CD4-positive, alpha-beta T cell treated with Interleukin-17A for 4 hours (primary cell): ENCODE measurements at places on chromosomes 12 and 14.

DNA sequence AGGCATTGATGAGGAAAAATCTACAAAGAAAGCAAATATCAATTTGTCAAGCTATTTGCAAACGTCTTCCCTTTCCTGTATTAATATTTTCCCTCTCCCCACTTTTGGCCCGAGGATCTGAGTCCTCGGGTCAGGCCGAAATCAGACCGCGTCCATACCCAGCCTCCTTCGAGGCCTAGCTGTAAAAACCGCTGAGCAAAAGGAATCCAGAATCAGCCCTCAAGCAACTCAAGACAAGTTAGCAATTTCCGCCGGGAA lies 353 bp upstream of the MAPK1IP1L start:
- no peak for DNase-seq

DNA sequence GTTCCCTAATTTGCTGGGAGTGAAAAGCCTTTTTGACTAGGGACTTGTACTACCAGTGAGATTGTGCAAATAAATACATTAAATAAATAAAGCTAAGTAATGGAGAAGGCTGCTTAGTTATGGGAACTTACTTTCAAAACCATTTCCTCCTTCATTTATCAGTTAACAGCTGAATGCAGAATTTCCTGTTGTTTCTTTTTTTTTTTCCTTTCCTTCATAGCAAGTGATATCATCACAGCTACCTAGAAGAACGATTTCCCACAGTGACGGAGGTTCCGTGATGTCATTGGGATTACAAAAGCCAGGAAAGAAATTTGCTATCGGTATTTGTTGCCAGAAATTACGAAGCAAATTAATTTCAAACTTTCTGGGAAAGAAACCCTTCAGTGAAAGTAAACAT lies 42.1 kb upstream of the SOCS2 start:
- DNase-seq: no peak

- DNase-seq: peak; percentile 69
These were observed 18.9 kb downstream of the PYROXD1 start for GRCh38 chr12:21456291-21456780.

GRCh38 chr12:89073027-89073398 lies 279.3 kb downstream of the DUSP6 start:
- no peak for DNase-seq

DNA sequence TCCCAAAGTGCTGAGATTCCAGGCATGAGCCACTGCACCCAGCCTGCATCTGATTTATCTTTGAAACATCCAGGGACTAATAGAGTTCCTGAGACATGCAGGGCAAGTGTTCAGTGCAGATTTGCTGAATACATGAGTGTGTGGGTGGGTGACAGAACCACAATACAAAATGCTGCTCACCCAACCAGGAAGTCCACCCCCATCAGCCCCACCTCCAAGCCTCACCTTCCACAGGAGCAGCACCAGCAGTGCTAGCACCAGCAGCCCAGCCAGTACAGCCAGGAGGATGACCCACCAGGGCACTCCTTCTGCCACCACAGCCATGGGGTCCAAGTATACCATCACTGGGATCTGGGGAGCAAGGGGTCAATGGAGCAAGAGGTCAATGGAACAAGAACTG lies 20.0 kb downstream of the ITGA7 start:
- no peak for DNase-seq

DNA sequence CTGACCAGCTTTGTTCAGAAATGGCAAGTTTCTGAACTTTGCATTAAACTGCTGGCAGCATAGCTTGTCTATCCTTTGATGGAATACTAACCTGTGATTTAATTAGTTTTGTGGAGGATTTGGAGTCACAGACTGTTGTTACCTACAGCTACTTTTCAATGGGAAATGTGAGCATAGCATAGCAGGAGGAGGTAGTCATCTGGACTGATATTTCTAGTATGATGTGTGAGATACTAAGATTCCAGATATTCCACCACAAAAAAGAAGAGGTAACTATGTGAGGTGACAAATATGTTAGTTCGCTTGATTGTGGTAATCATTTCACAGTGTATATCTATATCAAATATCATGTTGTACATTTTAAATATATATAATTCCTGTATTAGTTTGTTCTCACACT lies 833.0 kb downstream of the SLC6A15 start:
- no peak for DNase-seq

GRCh38 chr12:26937863-26938700 lies at the start of the genes FGFR1OP2 and INTS13:
Gene FGFR1OP2, plus strand, starts transcription at chr12:26938470. Its CDS starts 15,689 bp downstream, at chr12:26954159.
Gene INTS13, minus strand, starts transcription at chr12:26937981. Its CDS starts 1,178 bp downstream, at chr12:26936803.
- DNase-seq: peak; percentile 97

- peak; percentile 56 for DNase-seq
These were observed 19.3 kb upstream of the KRT7 start for GRCh38 chr12:52213564-52214420.

GRCh38 chr14:90891326-90891725 lies 75.1 kb upstream of the TTC7B start:
- DNase-seq: no peak

DNA sequence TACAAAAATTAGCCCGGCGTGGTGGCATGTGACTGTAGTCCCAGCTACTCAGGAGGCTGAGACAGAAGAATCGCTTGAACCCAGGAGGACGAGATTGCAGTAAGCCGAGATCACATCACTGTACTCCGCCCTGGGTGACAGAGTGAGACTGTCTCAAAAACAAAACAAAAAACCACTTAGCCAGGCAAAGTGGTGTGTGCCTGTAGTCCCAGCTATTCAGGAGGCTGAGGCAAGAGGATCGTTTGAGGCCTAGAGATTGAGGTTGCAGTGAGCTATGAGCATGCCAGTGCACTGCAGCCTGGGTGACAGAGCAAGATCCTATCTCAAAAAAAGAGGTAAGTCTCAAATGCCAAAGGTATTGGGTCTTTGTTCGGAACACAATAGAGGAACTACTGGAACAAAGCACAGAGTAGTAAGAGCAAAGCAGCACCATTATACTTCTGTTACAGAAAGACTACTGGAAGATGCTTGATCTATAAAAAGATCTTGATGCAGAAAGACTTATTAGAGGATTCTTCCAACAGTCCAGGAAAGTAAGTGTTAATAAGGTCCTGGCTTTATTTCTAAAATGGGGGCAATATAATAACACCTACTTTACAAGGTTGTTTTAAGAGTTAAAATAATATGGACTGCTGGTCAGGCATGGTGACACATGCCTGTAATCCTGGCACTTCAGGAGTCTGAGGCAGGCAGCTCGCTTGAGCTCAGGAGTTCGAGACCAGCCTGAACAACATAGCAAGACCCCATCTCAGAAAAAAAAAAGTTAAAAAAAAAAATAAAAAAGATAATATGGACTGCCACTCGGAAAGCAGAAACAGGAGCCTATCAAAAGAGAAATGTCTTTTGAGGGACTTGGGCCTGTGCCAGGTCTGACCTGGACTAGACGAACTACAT lies 29.9 kb downstream of the BTBD7 start:
- no peak for DNase-seq

- DNase-seq: no peak
These were observed 184.8 kb upstream of the NTF3 start for GRCh38 chr12:5247144-5247543.

DNA sequence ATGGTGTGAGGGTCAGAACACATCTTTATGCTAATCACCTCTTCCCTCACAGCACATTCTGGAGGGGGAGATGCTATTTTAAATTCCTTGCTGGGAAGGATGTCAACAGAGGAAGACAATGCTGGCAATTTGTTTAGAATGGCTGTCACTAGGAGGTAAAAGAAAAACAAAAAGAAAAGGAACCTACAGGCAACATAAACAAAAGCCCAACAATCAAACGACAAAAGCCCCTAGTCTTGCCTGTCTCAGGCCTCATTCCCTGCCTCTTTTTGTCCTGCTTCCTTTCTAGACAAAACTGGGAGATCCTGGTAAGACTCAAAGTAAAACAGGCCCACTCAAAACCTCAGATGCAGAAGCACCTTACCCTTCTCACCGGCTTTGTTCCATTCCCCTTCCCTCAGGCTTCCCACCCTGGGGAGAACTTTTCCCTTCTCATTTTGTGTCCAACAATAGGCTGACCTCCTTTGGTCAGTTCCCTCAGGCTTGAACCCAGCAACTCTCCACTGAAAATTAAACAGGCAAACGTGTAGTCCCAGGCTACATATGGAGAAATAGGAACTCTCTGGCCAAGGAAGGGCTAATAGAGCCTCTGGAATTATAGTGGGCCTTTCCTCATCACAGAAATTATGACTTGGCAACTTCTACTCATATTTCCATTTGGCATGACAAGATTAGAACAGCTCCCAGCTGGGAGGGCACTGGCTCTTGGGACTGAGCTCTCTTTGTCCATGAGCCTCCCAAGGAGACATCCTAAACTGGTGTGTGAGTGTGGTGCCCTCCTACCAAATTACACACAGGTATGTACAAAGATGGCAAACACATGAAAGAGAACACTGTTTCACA lies 193.0 kb downstream of the MON2 start:
- DNase-seq: no peak

DNA sequence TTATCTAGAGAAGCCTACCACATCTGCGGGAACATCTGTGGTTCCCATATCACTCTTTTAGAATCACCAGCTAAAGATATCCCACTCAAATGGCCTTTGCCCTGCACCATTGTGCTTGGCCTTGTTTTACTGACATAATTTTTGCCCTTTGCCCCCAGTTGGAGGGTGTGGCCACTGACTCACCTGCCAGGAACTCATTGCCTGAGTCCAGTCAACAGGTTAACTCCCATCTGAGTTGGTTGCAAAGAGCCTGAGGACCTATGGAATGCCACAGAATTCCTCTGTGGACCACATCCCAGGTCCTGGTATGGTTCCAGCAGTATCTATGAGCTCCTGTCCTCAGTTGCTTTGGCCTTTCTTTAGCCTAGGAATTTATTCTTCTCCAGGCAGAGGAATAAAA lies 55.7 kb upstream of the PTGR2 start:
- no peak for DNase-seq

DNA sequence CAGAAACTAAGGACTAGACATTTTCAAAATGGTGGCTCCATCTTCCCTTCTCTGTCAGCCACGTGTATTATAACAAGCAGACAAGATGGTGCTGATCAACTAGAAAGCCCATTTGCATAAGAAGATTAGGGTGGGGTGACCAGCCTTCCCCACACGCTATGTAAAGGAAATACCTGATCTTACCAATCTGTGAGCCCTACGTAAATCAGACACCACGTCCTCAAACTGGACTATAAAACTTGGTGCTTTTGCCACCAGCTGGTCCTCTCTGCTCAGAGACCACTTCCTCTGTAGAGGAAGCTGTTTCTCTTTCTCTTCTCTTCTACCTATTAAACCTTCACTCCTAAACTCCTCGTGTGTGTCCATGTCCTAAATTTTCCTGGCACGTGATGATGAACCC lies 101.1 kb upstream of the PLEKHG7 start:
- DNase-seq: no peak

DNA sequence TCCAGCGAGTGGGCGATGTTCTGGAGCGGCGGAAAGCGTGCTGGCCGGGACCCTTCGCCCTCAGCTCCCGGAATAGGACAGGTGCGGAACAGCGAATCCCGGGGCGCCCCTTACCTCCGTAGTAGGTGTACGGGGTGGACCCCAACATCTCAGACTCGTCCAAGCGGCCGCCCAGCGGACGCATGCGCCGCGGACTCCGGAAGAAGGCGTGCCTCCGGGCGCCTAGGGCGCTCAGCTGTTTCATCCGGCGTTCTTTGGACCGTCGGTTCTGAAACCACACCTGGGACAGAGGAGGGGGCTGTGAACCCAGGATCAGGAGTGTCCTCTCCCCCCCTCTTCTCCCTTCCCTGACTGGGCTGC lies 4.5 kb downstream of the LHX5 start:
- DNase-seq: no peak

GRCh38 chr14:63940387-63940786 lies 87.6 kb downstream of the SYNE2 start:
- DNase-seq: peak; percentile 34

- DNase-seq: no peak
These were observed 720.9 kb upstream of the TBX3 start for GRCh38 chr12:115404761-115405470.

DNA sequence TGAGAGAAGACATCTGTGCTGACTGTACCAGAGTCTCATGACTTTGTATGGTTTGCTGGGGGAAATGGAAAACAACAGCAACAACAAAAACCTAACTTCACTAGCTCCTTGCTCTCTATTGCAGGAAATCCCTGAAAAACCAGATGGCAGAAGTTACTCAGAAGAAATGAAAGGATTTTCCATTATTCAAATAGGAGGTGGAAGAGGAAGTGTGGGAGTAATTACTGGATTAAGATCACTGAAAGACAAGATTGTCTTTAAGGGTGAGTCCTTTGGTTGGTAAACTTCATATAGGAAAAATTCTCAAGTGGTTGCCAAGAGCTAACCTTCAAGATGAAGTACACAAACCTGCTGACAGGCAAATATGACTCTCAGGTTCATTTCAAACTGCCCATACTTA lies 391.9 kb upstream of the ATP2B1 start:
- no peak for DNase-seq

DNA sequence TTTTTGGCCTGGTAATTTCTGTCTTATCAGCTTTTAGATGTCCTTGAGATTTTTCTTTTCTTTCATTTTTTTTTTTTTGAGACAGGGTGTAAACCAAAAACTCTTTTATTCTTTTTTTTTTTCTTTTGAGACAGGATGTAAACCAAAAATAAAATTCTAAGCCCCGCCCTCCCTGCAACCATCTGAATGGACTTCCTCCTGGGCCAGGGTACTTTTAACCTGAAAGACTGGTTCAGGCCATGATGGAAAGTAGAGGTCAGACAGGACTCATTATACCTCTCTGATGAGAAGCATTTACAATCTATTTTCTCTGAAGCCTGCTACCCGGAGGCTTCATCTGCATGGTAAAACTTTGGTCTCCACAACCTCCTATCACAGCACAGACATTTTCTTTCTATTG lies 33.5 kb upstream of the TCL1B start:
- DNase-seq: no peak

DNA sequence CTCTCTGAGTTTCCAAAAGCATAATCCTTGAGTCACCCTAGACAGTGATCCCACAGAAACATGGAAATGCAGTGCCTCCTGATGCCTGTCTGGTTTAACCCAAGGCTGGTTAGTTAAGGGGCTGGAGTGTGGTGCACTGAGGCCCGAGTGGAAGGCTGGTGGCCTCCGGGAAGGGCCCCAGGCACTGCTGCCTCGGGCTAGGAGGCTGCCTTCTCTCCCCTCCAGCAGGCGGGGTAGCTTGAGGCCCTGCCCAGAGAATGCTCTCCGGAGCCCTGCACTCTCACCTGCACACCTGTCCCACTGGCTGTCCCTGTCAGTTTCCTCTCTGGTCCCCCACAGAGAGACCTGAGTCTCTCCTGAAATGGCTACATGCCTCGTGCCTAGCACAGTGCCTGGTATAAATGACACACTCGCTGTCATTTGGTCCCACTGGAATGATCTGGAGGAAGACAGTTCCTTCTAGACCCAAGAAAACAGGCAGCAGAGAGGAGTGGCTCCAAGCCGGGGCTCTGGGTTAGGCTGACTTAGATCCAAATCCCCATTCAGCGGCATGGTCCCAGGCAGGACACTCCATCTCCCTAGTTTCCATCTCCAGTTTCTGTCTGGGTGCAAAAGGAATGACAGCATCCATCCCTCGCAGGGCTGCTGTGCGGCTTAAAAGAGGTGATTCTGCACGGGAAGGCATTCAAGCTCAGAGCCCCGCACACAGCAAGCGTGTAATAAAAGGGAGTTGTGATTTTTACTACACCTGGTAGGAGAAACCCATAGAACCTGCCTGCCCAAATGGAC lies 54.0 kb downstream of the RBM19 start:
- DNase-seq: no peak

DNA sequence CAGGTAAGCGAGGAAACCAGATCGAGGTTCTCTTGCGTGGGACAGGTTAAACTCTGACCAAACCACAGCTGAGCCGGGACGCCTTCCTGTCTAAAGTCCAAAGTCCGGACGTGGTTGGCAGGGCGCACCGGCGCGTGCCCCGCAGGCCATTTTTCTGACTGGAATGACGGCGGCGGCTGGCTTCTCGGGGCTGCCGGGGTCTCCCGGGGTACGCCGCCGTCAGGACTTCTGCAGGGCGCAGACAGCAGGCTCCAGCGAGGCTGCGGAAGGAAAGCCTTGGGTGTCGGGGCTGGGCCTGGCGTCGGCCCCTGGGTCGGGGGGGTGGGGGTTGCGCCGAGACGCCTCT lies 32.8 kb downstream of the MIA2 start:
- no peak for DNase-seq
